ENCODE measurements at places on chromosomes 12 and 14.
A peak's percentile ranks its signal among the peaks of the same experiment; 100 is the strongest.

GRCh38 chr12:106767954-106768822 is 6.3 kb upstream of the RIC8B start:
- DNase-seq: no peak

DNA sequence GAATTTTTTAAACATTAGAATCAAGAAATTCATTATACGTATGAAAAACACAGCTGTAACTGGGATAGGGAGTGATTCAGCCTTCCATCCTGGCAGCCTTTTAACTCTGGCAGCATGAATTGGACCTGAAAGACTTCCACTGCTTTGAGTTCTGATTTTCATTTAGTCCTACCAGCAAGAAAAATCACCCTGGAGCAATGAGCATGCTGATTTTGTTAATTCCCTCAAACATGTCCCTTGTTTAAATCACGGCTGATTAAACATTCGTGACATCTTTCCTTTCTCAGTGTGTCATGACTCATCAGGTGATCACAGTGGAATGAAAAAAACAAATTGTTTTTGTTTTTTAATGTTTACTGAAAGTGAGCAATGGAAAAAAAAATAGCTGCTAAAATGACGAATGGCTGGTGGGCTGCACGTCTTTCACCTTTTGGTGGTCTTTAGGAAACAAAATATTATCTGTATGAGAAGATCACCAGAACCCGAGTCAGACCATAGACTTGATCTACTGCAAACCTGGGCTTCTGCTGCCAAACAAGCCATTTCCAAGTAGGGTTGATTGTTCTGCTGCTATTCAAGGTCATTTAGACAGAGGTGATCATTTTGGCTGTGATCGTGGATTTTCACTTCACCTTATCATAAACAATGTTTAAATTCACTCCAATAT is 67.0 kb upstream of the CAND1 start:
- DNase-seq: no peak

DNA sequence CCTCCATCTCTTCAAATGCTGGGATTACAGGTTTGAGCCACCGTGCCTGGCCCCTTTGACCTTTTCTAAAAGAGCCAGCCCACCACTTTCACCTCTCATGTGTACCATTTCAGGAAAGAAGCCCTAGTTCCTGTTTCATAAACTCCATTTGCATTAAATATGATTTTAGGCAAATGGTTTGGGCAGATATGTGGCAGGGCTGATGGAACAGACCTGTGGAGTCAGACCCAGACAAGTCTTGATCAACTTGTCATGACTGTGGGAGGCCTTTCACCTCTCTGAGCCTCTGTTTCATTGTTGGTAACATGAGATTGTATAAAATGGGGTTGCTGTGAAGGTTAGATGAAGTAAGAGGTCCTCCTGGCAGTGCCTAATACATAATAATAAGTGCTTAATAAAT is 5.2 kb upstream of the MAP3K9 start:
- no peak for DNase-seq

DNA sequence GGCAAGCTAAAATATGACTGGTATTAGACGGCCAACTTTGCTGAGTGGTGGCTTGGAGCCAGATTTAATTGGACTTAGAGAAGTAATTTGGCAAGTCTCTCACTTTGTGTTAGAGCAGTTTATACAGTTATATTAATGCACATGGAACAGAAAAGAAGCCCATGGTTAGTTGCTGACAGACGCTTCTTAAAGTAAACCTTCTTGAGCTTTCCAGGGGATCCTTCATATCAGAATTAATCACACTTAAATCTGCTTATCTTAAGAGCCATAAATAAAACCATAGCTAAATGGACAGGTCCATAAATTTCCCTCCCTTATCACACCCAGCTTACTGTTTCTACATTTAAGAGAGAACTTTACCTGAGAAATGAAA is 9.6 kb downstream of the GSG1 start:
- no peak for DNase-seq

- DNase-seq: no peak
These were observed 664.6 kb upstream of the FOXG1 start for GRCh38 chr14:28102001-28102400.

- no peak for DNase-seq
These were observed 27.1 kb upstream of the RNU6-8 start for GRCh38 chr14:32230181-32230580.

- no peak for DNase-seq
These were observed 189.2 kb upstream of the RASSF8 start for GRCh38 chr12:25769082-25769945.

DNA sequence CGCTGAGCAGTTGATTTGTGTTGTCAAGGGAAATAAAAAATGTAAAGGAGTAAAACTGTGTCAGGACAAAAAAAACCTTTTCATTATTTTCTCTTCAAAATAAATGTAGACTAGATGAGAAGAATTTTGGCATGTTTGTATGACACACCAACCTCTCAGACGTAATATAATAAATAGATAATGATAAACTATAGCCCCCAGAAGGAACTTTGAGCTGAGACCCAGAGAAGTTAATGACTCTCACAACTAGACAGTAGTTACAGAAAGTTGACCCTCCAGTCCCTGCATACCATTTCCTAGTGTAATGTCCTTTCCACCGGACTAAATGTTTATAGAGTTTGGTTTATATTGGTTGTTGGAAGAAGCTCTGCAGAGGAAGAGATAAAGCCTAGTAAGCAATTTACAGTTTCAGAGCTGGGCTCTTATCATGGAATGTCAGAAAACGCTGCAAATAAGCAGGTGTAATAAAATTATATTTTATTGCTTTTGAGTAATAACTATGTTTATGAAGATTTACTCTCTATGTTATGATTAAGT is 97.3 kb downstream of the TRHDE start:
- no peak for DNase-seq

DNA sequence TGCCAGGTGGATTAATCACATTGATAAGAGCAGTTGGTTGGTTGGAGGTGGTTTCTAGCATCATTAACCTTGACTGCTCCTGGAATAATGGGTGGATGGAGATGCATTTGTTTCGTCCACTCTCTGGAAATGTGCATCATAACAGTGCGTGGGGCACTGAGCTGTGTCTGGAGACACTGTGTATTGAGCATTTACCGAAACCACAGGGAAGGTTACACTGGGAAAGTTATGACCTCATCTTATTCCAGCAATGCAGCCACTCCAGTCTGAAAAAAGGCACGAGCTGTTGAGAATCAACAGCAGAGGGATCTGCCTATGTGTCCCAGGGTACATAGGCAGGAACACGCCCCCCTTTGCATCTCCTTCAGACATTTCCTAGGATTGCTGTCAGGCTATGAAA is 27.2 kb downstream of the RNFT2 start:
- DNase-seq: no peak

DNA sequence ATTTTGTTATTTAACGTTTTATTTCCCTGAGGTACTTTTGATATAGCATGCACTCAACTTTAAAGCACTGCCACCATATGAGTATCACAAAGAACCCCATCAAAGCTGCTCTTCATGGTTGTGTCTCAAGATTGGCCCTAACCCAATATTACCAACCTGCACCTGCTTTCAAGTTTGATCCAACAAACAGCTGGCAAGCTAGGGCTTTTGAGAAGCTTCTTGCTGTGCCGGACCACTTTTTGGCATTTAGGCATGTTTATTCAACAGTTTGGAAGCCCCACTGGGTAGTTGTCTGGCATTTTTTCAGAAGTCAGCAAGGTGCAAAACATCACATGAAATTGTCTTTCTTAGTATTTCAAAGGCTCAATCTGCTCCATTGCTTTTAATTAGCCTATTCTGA is 137.2 kb upstream of the PLEKHA5 start:
- no peak for DNase-seq

DNA sequence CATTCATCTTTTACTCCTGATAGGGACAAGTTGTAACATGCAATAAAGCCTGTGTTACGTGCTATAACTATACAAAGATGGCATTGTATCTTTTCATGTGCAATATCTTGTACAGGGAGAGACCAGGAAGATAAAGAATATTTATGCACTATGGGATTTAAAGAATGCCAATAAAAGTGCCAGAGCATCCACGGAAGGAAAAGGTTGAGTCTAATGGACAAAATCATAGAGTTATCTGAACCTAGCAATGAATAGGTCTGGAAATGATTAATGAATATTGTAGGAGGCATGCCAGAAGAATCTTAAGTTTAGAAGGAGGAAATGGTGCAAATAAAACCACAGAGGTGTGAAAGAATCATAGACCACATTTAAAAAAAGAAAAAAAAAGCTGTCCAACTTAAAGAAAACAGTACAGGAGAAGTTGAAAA is 263.9 kb downstream of the KCNC2 start:
- DNase-seq: no peak

GRCh38 chr12:116317986-116318575 is 40.6 kb upstream of the MED13L start:
- no peak for DNase-seq

DNA sequence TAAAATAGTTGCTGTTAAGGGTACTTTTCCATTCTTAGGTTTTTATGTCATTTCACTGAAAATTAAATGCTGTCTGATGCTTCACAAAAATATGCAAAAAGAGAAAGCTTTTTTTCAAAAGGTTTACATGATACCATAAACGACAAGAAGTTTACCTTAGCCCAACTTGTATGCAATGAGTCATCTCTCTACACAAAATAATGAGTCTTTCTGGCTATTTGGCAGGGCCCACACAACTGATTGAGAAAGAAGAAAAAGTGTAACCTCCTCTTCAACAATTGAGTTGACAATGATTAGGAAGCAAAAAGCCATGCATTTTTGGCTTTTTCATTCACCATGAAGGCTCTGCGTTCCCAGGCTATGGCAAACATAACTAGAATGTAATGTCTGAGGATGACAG is 165.4 kb upstream of the CPNE8 start:
- no peak for DNase-seq

DNA sequence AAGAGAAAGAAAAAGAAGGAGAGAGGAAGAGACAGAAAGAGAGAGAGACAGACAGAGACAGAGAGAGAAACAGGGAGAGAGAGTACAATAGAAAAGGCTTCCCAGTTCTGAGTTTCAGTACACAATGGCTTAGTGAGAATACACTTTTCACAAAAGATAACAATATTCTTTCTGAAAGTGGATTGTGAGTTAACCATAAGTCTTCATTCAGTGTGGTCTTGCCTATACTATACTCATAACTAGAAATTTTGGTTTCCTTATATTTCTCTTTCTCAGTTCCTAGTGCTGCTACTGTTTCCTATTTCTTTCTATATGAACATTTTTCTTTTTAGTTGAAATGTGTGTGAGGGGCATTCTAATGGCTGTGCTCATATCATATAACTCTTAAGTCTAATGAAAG is 9.3 kb downstream of the CD163L1 start:
- no peak for DNase-seq

- DNase-seq: no peak
These were observed 49.2 kb upstream of the PRICKLE1 start for GRCh38 chr12:42638697-42639096.

- DNase-seq: no peak
These were observed 410.6 kb downstream of the DAD1 start for GRCh38 chr14:22178333-22178839.

- DNase-seq: peak; percentile 46
These were observed 9.8 kb upstream of the ARF6 start for GRCh38 chr14:49882826-49883694.

DNA sequence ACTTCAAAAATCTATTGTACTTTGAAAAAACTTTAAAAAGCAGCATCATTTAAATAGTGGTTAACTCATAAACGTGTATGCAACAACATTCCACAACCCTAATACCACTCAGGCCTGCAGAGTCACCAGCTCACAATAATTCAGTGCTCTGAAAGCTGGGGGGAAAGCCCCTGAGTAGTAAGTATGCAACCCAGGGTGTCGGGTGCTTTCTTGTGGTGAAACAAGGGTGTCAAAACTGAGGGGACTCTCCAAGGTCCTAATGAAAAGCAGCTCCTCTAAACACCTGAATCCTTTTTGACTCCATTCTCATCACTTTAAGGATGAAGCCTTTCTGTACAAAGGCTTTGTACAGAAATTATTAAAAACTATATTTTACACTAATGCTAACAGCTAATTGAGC is 33.7 kb downstream of the FGFR1OP2 start:
- no peak for DNase-seq

Data from hematopoietic multipotent progenitor cell treated with erythropoietin and hydrocortisone succinate and interleukin-3 and kit ligand, for 15 days (in vitro differentiated cells).